ENCODE measurements at places on chromosomes 4 and X. TPM values are rescaled to one million over a fixed set of nuclear protein-coding genes. Genes with fewer than 3 reads are reported as not detected.

DNA sequence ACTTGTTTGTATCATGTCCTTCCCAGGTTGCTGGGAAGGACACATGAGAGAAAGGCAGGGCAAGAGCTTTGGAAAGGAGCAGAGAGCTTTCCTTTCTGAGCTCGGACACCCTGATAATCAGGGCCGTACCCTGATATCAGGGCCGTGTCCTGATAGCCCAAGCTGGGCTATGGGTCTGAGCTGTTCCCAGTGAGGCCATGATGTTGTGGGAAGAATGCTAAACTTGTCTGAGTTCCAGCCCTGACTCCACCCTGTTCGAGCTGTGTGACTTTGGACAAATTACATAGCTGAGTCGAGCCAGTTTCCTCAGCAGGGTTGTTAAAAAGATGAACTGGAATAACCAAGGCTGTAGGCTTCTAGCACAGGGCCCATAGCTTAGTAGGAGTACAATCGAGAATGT lies 3.3 kb upstream of the CXCR3 start:
- DNase-seq: no peak

DNA sequence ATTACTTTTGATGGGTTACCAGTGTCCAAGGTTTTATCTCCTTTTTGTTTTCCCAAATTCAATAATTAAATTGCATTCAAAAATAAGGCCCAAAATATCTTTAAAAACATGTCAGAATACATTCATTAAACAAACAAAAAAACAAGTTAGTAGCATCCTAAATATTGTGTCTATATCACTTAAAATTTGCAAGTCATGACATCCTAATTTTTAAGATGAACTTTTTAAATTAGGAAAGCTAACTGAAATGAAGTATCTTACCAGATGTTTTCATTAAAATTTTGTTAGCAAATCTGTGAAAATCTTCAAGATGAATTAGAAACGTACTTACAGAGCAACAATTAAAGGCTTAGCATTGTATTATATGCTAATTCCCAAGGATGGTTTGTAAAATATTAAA lies 962 bp upstream of the CFAP299 start:
- DNase-seq: no peak

The FAM9B gene
- not detected for polyA plus RNA-seq

- DNase-seq: no peak
Observed at GRCh38 chrX:10111364-10112148, 45.2 kb upstream of the CLCN4 start.

GRCh38 chr4:159353422-159354116 lies 250.7 kb downstream of the RAPGEF2 start:
- DNase-seq: no peak

DNA sequence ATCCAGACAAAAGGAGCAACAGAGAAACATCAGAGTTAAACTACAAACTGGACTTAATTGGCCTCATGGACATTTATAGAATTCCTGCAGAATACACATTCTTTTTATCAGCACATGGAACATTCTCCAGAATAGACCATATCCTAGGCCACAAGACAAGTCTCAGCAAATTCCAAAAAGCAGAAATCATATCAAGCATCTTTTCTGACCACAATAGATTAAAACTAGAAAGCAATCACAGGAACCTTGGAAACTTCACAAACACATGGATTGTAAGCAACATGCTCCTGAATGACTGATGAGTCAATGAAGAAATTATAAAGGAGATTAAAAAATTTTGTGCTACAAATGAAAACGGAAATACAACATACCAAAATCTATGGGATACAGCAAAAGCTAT lies 526.7 kb downstream of the PCDH7 start:
- DNase-seq: no peak

- no peak for DNase-seq
Observed at GRCh38 chr4:81485310-81485980, 13.7 kb upstream of the RASGEF1B start.

- no peak for DNase-seq
Observed at GRCh38 chr4:7823416-7823824, 116.2 kb downstream of the AFAP1 start.

- DNase-seq: peak; percentile 43
Observed at GRCh38 chr4:128635141-128635954, 174.2 kb upstream of the JADE1 start.

GRCh38 chr4:154686838-154687237 lies 57.0 kb upstream of the LRAT start:
- DNase-seq: no peak

GRCh38 chr4:92516450-92516849 lies 212.7 kb downstream of the GRID2 start:
- DNase-seq: no peak

GRCh38 chrX:129831091-129831885 lies 12.4 kb downstream of the ZDHHC9 start:
- no peak for DNase-seq

The PLS3 gene
- polyA plus RNA-seq: 300 TPM

GRCh38 chrX:40644821-40645358 lies 2.5 kb downstream of the CXorf38 start:
- no peak for DNase-seq

GRCh38 chrX:103681443-103681842 lies 5.1 kb downstream of the MORF4L2 start:
- no peak for DNase-seq

GRCh38 chr4:2931512-2932301 lies 31.5 kb downstream of the NOP14 start:
- DNase-seq: no peak
